ENCODE measurements at places on chromosomes 12 and 14.

- DNase-seq = no peak
Measured at GRCh38 chr12:64237382-64237781, 15.3 kb upstream of the KICS2 start.

- DNase-seq = no peak
Measured at GRCh38 chr14:74735125-74735524, 22.2 kb downstream of the FCF1 start.

- no peak for DNase-seq
Measured at GRCh38 chr12:112307317-112308011, 74.8 kb downstream of the HECTD4 start.

GRCh38 chr14:75126121-75126544, 715 bp downstream of the NEK9 start:
- no peak for DNase-seq

GRCh38 chr12:82758749-82759330, 72.1 kb downstream of the TMTC2 start:
- no peak for DNase-seq

GRCh38 chr12:10048526-10048925, 18.0 kb downstream of the CLEC9A start:
- DNase-seq = no peak
